Fibroblast of villous mesenchyme (primary cell): ENCODE measurements at places on chromosomes 6 and 20.

DNA sequence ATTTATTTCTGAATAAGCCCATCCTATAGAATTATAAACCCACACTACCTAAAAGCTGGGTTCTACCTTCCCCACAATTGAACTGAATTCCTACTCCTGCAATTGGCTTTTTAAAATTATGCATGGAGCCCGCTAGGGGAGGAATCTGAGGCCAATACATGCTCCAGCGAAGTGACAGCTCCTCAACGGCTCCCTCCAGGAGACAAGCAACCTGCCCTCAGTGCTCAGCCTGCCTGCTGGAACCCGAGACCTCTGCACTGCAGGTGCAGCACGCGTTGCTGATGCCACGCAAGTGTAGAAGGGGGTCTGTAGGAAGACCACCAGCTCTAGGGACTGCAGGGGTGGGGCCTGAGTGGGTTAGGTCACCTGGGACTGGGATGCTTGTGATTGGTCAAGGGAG lies 170.2 kb upstream of the CDYL start:
- no peak for DNase-seq

DNA sequence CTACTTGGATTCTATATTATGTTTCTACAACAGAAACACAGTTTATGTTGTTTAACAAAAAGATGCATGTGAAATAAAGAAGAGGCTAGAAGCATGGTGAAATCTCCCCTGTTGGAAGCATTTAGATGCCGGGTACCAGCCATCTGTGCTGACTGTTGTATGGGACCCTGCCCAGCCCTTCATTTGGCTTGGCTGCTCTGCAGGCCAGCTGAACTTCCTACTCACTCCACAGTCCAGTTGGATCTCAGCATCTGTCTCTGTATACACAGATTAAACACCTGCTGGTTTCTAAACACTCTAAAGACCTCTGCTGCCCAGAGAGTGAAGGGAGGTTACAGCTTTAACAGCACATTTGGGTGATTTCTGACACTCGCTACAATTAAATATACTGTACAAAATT lies 228.3 kb downstream of the SLC35F1 start:
- DNase-seq, result no peak

GRCh38 chr6:98657764-98658163 lies 176.6 kb upstream of the POU3F2 start:
- DNase-seq, result peak; percentile 33

DNA sequence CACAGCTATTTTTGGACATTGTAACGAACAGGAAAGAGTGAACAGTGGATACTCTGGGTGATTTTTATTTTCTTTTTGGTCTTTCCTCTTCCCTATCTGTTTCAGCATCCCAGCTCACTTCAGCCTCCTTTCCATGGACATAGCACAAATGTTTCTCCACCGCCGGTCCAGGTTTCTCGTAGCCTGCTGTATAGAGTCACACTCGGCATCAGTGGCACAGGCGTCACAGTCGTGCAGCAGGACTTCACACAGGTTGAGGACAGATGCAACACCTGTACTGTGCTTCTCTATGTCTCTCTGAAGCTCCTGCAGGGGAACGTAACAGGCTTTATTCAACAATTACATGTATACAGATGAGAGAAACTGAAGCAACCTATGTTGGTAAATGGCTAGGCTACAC lies 348.3 kb downstream of the ESR1 start:
- DNase-seq, result no peak

DNA sequence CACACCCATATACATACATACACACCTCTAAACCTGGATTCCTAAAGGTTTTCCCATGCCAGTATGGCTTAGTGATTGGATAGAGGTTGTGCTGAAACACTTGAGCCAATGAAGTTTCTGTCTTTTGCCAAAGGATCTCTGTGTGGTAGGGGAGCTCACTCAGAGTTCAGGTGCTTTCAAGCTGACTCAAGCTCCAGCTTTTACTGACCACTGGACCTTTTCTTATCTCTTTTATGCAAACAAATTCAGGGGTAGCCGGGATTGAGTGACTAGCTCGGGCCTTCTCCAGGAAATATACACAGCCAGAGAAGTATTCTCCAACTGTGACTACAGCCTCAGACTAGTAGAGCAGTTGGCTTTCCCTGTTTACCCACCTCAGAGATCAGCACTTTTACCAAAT lies 21.5 kb upstream of the DSE start:
- no peak for DNase-seq
